NCI-H1436 treated with DMSO at 0.1 percent for 48 hours (cell line): ENCODE measurements at places on chromosomes 3 and 15.

DNA sequence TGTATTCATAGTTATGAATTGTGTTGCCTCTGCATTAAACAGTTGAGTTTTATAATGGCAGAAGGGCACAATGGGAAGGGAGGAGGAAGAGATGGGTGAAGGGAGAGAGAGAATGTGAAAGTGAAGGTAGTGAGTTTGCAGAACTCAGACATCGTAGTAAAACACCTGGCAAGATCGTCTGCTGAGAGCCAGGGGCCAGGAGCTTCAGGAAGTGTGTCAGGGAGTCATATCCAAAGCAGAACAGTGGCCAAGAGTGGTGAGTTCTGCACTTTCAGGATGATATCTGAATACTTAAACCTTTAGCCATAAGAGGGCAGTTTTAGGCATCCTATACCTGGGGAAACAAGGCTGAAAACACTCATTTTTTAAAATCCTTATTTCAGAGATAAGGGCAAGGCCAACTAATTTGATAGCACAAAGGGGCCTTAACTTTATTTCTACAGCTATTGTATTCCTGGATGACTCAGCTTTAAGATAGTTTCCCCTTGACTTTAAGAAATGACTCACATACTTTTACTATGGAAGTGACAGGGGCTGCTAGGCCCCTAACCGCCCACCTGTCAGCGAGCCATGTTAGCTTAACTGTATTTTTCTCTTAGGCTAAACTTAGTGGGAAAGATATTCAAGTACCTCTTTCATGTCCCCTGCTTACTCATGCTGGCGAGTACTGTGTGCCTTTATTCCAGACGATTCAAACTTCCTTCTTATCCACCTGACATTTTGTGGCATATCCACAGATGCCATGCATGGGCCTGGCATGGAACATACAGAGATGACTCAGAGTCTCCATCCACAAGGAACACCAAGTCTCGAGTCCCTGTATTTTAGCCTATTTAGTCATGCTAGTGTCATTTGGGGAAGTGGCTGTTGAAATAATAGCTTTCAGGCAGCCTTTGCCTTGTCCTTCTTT, 53.9 kb downstream of the RLBP1 start:
- no peak for DNase-seq

DNA sequence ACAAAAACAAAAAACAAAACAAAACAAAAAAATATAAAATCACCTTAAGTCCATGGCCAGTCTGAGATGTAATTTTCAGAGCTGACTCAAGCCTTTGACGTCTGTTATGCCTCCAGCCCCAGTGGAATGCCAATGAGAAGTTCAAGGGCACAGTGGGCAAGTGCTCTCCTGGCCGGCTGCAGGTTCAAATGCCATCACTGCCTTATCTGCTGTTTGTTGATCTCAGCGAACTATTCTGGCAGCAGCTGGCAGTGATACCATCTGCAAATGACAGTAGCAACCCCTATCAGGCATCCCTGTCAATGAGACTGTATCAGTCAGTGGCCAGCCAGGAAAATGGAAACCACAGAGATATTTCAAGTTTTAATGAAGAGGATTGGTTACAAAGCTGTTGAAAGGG, 10.8 kb upstream of the PDE8A start:
- no peak for DNase-seq

DNA sequence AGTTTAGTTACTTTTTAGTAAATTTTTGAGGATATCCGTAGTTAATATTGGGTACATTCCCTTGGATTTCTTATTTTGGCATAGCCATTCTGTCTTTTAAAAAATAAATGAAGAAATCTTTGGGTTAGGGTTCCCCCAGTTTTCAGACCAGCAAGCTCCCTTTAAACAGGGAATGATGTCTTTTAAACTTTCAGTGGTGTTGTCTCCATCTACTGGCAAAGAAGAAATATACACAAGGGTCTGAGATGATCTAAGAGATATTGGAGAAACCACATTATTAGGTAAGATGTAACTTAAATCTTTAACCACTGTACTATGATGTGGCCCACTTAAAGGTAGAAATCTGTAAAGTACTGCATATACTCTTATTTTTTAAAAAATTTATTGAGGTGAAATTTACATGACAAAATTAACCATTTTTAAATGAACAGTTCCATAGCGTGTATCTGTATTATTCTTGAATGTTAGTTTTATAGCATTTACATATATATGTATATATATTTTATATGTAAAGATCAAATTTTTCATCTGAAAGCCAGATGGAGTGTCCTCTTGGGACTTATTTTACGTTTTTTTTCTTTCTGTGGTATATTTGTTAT, 35.1 kb upstream of the EIF3J start:
- DNase-seq, result no peak

- DNase-seq, result no peak
These were observed 133.3 kb downstream of the CMSS1 start for GRCh38 chr3:99950921-99951320.

GRCh38 chr3:15926871-15927270, 129.1 kb upstream of the ANKRD28 start:
- no peak for DNase-seq

GRCh38 chr3:182259579-182259978, 533.7 kb upstream of the ATP11B start:
- no peak for DNase-seq

DNA sequence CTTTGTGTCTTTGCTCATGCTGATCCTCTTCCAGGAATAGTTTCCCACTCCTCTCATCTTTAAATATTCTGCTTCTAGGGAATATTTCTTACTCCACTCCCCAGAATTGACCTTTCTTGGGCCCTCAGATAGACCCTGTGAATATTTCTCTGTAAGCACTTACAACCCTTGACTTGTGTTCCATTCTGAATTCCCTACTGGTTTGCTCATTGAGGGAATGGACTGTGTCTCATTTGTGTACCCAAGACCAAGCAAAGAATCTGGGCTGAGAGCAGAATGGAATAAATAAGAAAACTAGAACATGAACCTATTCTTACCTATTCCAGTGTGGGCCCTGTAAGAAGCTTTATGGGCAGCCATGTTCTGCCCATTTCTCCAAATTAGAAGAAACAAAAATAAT, 72.7 kb upstream of the TSPAN3 start:
- DNase-seq, result no peak

DNA sequence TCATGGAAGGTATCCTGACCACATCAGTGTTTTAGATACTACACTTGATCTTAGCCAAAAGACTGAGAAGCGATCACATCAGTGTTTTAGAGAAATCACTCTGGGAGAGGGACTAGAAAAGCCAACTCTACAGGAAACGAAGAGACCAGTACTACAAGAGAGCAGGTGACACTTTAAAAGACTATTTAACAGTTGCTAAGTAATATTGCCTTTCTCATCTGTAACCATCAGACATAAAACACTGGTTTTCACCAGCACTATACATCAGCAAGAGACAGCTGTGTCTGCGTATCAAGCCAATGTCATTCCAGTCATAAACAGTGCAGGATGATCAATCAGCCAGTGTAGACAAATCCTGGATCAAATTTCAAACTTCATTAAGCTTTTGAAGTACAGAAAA, 66.7 kb downstream of the GLB1 start:
- no peak for DNase-seq

DNA sequence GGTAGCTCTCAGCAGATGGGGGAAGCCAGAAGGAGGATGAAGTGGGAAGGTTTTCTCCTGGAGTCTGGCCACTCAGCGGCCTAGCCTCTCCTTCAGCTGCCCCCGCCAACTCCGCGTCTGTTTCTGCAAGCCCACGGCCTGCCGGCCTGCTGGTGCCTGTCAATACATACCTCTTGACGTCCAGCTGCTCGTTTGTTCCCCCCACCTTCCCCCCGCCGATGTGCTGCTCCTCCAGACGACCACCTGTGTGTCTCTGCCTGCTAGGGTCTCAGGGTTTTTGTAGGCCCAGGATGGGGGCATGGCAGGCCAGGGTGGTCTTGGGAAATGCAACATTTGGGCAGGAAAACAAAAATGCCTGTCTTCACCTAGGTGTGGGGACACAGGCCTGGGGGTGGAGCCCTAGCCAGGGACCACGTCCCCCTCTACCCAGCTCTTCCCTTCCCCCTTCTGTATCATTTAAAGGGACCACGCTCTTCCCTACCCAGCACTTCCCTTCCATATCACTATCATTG, 137.8 kb downstream of the ALCAM start:
- DNase-seq, result no peak
